Tibial nerve (tissue), 4 donors: ENCODE measurements at places on chromosomes 12 and 14.

DNA sequence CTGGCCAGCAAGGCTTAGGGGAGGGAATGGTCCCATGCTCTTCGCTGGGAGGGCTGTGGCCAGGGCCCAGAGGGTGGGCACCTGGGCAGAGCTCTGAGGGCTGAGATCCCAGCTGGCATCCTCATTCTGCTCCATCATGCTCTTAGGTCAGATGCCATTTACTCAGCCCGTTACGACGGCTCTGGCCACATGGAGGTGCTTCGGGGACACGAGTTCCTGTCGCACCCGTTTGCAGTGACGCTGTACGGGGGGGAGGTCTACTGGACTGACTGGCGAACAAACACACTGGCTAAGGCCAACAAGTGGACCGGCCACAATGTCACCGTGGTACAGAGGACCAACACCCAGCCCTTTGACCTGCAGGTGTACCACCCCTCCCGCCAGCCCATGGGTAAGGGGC, 30.8 kb upstream of the LRP1-AS start:
- no peak for DNase-seq
- H3K4me3 ChIP-seq = no peak overlapping the region
- H3K36me3 ChIP-seq = no peaks in the 10 kb centered on the region
- H3K4me1 ChIP-seq = no peaks in the 10 kb centered on the region
- H3K27me3 ChIP-seq = no peaks in the 10 kb centered on the region
- H3K27ac ChIP-seq = no peak overlapping the region

DNA sequence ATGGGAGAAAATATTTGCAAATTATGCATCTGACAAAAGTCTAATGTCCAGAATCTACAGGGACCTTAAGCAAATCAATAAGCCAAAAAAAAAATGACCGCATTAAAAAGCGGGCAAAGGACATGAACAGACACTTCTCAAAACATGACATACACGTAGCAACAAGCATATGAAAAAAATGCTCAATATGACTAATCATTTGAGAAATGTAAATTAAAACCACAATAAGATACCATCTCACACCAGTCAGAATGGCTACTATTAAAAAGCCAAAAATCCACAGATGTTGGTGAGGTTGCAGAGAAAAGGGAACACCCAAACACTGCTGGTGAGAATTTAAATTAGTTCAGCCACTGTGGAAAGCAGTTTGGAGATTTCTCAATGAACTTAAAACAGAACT, 16.1 kb downstream of the PAWR start:
- H3K27me3 ChIP-seq = no peaks in the 10 kb centered on the region
- no peak for DNase-seq
- no peak overlapping the region for H3K27ac ChIP-seq
- H3K4me1 ChIP-seq = no peaks in the 10 kb centered on the region
- H3K36me3 ChIP-seq = no peaks in the 10 kb centered on the region

- H3K4me1 ChIP-seq = peaks cover 34% of the 10 kb centered on the region
- no peaks in the 10 kb centered on the region for H3K27me3 ChIP-seq
- no peak overlapping the region for H3K4me3 ChIP-seq
- H3K36me3 ChIP-seq = no peaks in the 10 kb centered on the region
Observed at GRCh38 chr12:50188241-50188781, 21.1 kb upstream of the CERS5 start.

DNA sequence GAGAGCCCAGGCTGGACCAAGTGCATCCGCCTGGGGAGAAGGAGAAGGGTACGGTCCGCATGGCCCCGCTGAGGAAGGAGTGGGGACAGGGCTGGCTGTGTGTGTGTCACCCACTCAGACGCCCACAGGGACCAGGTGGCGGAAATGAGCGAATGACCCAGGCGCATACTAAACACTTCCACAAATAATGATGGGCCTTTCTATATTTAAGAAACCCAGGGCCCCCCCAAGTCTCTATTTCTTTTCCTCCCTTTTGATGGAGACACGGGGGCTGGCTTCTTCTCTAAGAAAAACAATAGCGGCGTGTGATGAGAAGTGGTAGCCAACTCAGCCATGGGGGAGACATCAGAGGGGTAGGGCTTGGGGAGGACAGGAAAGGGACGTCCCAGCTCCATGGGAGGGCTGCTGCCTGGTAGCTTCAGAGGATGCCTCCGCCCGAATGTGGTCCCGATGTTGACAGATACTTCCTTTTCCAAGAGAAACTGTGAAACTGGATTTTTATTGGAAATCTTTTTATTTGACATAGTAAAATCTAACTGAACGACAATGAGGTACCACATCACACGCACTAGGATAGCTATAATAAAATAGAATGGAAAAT, 6.3 kb upstream of the MAP1LC3B2 start:
- H3K27me3 ChIP-seq = no peaks in the 10 kb centered on the region
- H3K4me1 ChIP-seq = no peaks in the 10 kb centered on the region
- H3K27ac ChIP-seq = no peak overlapping the region
- DNase-seq = no peak
- H3K4me3 ChIP-seq = no peak overlapping the region

DNA sequence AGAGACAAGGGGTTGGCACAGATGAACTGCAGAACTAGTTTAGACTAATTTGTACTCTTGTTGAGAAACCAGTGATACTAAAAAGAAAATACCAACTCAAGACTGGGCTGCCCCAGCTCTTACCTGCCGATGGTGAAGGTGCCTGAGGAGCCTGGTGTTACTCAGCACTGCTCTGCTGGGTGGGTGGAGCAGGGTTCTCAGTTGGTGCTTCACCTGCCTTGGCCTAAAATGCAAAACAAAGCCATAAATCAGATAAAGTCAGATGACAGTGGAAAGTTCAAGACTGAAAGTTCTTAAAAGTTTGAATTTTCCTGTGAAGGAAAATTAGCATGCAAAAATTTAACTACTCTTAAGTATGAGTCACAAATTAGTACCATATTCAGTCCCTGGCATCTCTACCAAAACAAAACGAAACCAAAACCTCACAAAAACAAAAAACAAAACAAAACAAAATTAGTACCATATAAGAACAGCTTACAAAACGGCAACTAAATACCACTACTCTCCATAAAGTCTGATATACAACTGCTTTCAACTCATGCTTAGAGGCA, 21.9 kb downstream of the YBX3 start:
- no peak for DNase-seq
- no peak overlapping the region for H3K4me3 ChIP-seq
- H3K27me3 ChIP-seq = no peaks in the 10 kb centered on the region
- H3K4me1 ChIP-seq = peaks cover 34% of the 10 kb centered on the region

DNA sequence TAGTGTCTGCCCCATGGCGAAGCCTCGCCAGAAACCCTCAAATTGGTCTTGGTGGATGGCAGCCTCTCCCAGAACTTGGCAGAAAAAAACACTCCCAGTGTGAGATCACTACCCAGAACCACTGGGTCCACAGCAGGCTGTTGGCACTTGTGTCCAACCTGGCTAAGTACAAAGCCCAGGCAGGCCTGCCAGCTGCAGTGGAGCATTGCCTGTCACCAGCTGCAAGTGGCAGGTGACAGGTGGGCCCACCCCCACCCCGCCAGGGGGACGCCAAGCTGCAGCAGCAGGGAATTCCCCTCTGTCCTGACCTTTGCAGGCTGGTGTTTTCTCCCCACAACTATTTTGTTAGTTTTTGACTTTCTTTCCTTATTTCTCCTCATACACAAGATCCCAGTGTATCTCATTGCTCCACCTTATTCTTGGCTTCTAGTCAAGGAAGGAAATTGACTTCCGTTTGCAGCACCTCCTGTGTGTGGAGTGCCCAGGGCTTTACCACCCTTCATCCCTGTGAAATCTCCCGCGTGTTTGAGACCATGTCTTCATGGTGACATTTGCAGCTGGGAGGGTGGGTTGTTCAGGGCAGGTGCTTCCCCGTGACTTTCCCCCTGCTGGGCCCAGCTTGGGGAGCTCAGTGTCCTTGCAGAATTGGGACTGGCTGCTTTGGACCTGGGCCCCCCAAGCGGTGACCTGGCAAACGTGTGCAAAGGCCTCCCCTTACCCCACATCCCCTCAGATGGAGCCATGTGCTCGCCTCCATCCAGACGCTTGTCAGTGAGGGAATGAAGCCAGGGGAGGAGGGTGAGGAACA, 73.8 kb upstream of the RIN3 start:
- no peaks in the 10 kb centered on the region for H3K27me3 ChIP-seq
- no peak overlapping the region for H3K4me3 ChIP-seq
- peaks cover 17% of the 10 kb centered on the region for H3K4me1 ChIP-seq
- no peak for DNase-seq
- H3K27ac ChIP-seq = no peak overlapping the region

GRCh38 chr14:76282581-76282980, 93.4 kb upstream of the ESRRB start:
- H3K27ac ChIP-seq = no peak overlapping the region
- no peaks in the 10 kb centered on the region for H3K36me3 ChIP-seq
- H3K27me3 ChIP-seq = no peaks in the 10 kb centered on the region
- H3K4me1 ChIP-seq = no peaks in the 10 kb centered on the region

- no peak overlapping the region for H3K4me3 ChIP-seq
- DNase-seq = no peak
- H3K27ac ChIP-seq = peak overlapping the region; percentile 79
- peaks cover 67% of the 10 kb centered on the region for H3K4me1 ChIP-seq
Observed at GRCh38 chr12:108668063-108668462, 34.4 kb upstream of the SELPLG start.

DNA sequence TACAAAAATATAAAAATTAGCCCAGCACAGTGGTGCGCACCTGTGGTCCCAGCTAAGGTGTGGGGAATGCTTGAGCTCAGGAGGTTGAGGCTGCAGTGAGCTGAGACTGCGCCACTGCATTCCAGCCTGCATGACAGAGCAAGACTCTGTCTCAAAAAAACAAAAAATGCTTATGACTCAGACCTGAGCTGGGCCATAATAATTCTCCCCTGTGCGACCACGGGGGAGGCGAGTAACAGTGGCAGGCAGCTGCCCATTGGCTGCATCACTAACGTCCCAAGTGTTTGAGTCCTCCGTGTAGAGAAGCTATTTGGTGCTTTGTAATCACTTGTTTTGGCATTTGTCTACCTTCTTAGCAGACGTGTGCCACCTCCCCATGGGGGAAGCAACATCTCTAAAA, 24.9 kb downstream of the PSMC1 start:
- H3K36me3 ChIP-seq = peaks cover 2% of the 10 kb centered on the region
- no peak overlapping the region for H3K27ac ChIP-seq
- no peak overlapping the region for H3K4me3 ChIP-seq
- DNase-seq = no peak
- H3K27me3 ChIP-seq = no peaks in the 10 kb centered on the region

DNA sequence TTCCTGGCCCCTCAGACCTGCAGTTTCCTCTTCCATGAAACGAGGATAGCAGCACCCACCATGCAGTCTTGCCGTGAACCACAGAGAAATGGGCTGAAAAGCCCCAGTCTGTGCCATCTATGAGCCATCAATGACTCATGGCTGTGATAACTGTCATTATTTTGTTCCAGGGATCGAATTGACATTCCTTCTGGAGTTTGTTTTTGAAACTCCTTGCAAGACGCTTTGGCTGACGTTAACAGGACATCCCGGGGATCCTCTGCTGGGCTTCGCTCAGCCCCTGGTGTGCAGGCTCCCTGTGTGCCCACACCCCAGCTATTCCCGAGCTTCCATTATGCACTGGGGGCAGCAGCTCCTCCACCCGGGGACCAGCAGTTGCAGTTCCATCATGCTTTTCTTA, 33.8 kb downstream of the MMAB start:
- H3K4me1 ChIP-seq = no peaks in the 10 kb centered on the region
- H3K4me3 ChIP-seq = no peak overlapping the region
- no peak overlapping the region for H3K27ac ChIP-seq
- no peaks in the 10 kb centered on the region for H3K27me3 ChIP-seq
- DNase-seq = no peak

GRCh38 chr12:21651821-21652220, 5.8 kb downstream of the LDHB start:
- no peaks in the 10 kb centered on the region for H3K27me3 ChIP-seq
- peaks cover 15% of the 10 kb centered on the region for H3K4me1 ChIP-seq
- no peak for DNase-seq
